ENCODE measurements at places on chromosomes 5 and 9. TPM values are rescaled to one million over a fixed set of nuclear protein-coding genes. Genes with fewer than 3 reads are reported as not detected.

DNA sequence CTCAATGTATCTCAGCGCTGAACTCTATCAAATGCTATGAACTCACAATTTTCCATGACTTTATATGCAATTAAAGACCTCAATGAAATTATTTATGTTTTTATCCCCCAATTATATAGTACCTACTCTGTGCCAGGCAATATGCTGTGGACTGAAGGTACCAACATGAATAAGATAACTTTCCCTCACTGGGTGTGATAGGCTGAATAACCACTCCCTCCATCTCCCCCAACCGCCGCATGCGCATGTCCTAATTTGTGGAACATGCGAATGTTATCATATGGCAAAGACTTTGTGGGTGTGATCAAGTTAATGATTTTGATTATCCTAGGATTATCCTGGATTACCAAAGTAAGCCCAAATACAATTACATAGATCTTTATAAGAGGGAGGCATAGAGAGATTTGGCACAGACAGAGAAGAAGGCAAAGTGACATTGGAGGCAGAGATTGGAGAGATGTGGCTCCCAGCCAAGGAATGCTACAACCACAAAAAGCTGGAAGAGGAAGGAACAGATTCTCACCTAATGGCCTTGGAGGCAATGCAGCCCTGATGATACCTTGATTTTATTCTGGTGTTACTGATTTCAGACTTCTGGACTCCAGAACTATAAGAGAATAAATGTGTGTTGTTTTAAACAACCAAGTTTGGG is 149.1 kb upstream of the VCAN start:
- DNase-seq: no peak

- no peak for DNase-seq
Observed at GRCh38 chr5:175443514-175444059, 395 bp downstream of the DRD1 start.

- no peak for DNase-seq
Observed at GRCh38 chr5:163445345-163445744, 8.0 kb downstream of the CCNG1 start.

GRCh38 chr9:131013771-131014676 is 5.0 kb downstream of the LAMC3 start:
- DNase-seq: no peak

DNA sequence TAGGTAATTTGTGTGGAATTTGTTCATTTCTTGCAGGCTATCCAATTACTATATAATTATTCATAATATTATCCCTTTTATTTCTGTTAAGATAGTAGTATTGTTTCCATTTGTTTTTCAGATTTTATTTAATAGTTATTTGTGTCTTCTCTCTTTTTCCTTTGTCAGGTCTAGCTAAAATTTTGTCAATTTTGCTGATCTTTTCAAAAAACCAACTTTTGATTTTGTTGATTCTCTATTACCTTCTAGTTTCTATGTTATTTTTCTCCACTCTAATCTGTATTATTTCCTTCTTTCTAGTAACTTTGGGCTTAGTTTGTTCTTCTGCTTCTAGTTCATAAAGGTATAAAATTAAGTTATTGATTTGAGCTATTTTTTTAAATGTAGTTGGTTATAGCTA is 76.3 kb downstream of the OSTF1 start:
- no peak for DNase-seq

DNA sequence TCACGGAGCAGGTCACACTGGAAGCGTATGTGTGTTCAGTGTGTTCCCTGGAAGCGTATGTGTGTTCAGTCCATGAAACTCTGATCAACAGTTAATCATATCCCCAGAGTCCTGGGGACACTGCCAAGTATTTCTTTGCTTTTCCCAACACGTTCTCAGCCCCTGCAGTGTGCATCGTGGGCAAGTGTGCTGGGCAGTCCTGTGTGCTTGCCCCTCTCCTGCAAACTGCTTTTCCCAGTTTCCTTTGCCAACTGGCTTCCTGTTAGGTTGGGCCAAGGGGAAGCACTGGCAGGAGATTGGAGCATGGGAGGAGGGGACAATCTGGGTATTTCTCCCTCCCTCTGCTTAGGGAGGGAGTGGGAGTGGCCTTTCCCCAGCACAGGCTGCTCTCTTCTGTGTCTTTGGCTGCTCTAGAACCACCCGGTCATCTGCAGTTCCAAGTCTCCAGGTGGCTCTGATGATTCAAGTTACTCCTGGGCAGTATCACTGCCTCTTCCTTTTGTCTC is 36.8 kb upstream of the NEK6 start:
- no peak for DNase-seq

GRCh38 chr5:160959804-160960203 is 107.8 kb upstream of the ATP10B start:
- DNase-seq: no peak

DNA sequence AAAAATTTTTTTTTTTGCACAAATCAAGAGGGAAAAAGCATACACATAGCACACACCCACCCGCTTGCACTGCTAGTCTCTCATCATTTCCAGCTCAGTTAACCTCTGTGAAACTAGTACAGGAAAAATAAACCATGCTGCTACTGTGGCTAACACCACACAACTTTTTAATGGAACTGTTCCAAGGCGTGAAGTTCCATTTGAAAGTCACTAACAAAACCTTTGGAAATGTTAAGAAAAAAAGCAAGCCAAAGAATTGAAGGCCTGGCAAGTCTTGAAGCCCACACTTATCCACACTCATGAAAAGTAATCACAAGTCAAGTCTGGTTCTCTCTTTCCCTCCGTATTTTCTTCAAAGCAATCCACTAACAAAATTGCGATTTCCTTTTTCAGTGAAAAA is 116.3 kb downstream of the FANCC start:
- no peak for DNase-seq

DNA sequence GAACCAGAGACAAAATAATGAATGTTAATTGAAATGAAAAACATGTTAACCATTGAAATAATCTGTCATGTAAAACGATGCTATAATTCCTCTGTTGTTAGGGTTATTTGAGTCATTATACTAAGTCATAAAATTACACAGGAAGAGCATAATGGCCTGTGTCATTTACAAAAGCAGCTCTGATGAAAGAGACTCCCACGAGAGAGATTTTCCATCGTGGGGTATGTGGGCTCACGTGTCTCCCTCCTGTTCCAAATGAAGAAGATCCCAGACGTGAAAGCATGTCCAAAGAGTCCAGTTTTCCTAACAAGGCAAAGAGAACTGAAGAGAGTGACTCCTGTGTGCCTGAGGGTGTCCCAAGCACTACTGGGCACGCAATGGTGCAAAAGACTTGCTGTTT is 379.8 kb downstream of the SPOCK1 start:
- DNase-seq: no peak

GRCh38 chr5:36277521-36278176 is 24.1 kb downstream of the RANBP3L start:
- no peak for DNase-seq

DNA sequence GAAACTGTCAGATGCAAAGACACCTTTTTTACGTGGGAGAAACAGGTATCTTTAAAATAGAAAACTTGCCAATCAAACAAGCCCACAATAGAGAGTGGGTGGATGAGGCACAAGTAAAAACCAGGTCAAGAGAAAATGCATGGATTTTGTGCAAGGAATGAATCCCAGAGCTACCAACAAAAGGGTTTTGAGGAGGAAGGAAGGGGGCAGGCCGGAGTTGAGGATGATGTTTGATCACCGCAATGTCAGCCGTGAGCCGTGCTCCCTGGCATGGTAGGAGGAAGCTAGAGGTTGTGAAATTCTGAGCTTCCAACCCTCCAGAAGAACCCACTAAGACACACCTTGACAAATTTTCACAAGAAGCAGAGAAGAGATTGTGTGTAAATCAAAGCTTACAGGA is 53.2 kb downstream of the HRH2 start:
- DNase-seq: no peak

- no peak for DNase-seq
Observed at GRCh38 chr9:129674229-129674628, 8.8 kb downstream of the PRRX2 start.

DNA sequence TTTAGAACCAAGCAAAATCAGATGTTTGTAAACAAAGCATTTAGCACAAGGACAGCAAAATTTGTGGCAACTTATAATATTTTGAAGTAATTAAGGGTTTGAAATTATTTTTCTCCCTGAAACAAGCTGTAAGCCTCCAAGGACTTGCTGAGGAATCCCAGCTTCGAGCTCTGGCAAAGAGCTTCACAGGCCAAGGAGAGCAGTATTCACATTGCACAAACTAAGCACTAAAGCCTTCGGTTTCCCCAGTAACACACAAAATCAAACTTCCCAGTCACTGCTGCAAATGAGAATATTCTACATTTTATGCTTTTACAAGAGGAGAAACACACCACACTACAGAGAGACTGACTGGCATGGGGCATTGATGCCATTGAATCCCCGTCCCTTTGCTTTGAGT is 101.9 kb downstream of the WDR41 start:
- DNase-seq: no peak

DNA sequence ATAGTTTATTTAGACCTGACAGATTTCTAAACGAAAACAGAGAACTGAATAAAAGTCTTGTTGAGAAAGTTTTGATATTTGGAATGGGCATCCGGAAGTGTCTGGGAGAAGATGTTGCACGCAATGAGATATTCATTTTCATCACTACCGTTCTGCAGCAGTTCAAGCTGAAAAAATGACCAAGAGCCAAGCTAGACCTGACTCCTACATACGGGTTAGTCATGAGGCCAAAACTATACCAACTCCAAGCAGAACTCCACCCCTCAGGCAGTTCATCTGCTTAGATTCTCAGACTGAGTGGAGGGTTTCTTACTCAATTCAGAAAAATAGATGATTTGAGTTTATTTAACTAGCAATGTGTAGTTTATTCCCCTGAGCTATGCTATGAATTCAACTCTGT is 95.4 kb upstream of the ANXA1 start:
- no peak for DNase-seq

- DNase-seq: no peak
Observed at GRCh38 chr9:111527347-111527746, 2.4 kb downstream of the ZNF483 start.

DNA sequence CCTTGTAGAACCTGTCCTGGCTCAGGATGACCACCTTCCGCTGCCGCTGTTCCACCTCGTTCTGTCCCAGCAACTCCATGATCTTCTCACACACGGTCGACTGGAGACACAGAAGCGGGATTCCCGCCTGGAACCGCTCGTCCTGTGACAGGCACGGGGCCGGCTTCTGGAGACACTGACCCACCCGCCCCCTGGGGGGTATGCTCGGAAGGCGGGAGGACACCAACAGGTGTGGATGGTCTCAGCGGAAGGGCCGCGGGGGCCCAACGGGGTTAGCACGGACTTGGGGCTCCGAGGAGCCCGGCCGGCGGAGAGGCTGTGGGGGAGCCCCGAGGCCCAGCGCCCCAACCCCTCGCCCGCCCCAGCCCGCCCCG is 530 bp downstream of the UCK1 start:
- no peak for DNase-seq

GRCh38 chr9:76438841-76439588 is 20.0 kb upstream of the GCNT1 start:
- DNase-seq: no peak

- no peak for DNase-seq
Observed at GRCh38 chr5:73901043-73901442, 275.0 kb downstream of the ARHGEF28 start.

DNA sequence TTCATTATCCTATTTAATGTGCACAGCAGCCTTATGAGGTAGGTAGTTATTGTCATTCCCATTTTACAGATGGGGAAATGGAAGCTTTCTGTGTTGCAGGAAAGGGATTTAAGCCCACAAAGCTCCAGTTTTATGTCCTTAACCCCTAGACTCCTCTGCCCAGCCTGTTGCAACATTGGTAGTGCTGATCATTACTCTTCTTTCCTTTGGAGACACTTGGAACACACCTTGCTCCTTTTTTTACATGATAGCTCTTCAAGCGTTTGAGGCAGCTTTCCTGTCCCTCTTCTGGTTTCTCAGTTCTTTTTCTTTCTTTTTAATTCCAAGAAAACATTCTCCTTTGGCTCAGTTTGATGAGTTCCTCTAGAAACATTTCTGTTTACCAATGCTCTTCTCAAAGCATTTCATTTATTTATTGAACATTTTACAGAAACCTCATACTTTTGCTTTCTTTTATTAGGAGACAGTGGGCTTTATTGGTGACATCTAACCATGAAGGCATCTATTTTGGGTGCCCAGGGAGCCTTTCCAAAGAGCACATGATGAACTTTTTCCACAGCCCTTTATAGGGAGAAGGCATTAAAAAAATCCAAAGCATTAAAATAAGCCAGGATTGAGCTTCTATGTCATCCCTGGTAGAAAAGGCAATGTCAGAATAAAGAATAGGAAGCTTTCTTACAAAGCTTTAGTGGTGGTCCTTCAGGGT is 218.0 kb downstream of the TMEM38B start:
- DNase-seq: no peak

ADAMTS16 gene
- total RNA-seq: not detected

MEF2C gene
- total RNA-seq: 9.9 TPM

OR1L1 gene
- total RNA-seq: not detected

CDC20B gene
- not detected for total RNA-seq

SLC6A18 gene
- total RNA-seq: not detected

RBM18 gene
- total RNA-seq: 24.2 TPM

GGTA1 gene
- total RNA-seq: 1.1 TPM

IFNE gene
- not detected for total RNA-seq

RANBP3L gene
- total RNA-seq: 3.8 TPM

HSD17B3 gene
- not detected for total RNA-seq

OBP2A gene
- total RNA-seq: not detected

MYOT gene
- not detected for total RNA-seq

PCDHGC5 gene
- total RNA-seq: 1.4 TPM
